ENCODE measurements at places on chromosomes 4 and X.

- no peak for DNase-seq
Observed at GRCh38 chr4:156676116-156676851, 295.3 kb downstream of the PDGFC start.

- no peak for DNase-seq
Observed at GRCh38 chr4:159723341-159724048, 620.6 kb downstream of the RAPGEF2 start.

GRCh38 chr4:82667761-82668480, 106.1 kb upstream of the TMEM150C start:
- no peak for DNase-seq

GRCh38 chrX:131607792-131608369, 64.0 kb downstream of the OR13H1 start:
- no peak for DNase-seq

- DNase-seq: no peak
Observed at GRCh38 chrX:13732246-13733067, 2.0 kb downstream of the TRAPPC2 start.

All from stimulated activated CD8-positive, alpha-beta memory T cell treated with anti-CD3 and anti-CD28 coated beads, Interleukin-15, amount 100 ng/mL, for 4 hours (primary cell).